Naive thymus-derived CD8-positive, alpha-beta T cell (primary cell): ENCODE measurements at places on chromosomes 13 and 19.

- DNase-seq = no peak
Measured at GRCh38 chr13:27625839-27626238, 4.1 kb downstream of the POLR1D start.

DNA sequence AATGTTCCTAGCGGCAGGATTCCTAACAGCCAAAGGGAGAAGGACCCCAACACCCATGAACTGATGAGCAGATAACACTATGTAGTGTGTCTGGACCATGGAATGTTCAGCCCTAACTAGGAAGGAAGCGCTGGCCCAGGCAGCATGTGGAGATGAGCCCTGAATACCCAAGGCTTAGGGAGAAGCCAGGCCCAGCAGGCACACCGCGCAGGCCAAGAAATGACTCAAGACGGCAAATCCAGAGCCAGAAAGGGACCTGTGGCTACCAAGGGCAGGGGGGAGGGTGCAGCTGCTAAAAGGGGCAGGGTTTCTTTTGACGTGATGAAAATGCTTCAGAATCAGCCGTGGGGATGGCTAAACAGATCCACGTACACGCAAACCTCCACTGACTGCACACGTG, 20.7 kb upstream of the TINCR start:
- DNase-seq = no peak

DNA sequence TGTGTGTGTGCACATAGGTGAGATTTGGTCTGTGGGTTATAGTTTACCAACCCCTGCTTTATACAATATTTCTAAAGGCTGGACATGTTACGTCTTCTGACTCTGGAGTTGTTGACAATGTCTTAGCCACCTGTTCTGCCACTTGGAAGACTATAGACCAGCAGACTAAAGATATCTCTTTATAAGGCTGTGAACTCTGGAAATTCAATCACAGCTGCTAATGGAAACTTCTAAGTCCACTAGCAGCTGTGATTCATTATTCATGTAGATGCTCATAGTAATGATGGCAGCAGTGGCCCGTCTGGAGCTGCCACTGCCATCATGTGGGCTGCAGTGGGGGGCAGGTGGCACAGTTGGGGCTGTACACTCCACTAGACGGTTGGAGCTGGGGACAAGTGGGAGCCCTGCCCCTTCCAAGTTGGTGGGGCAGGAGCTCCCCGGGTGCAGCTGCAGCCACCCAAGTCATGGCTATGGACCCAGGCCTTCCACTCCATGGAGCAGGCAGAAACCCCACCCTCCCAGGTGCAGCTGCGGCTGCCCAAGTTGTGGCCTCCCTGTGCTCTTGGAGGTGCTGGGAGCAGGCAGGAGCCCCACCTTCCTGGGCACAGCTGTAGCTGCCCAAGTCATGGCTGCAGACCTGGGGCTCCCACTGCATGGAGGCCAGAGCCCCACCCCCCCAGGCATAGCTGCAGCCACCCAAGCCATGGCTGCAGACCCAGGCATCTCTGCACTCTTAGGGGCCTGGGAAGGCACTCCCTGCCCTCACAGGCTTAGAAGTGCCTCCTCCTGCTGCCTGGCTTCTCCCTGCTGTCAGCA, 8.8 kb downstream of the IGFL4 start:
- DNase-seq = no peak

- no peak for DNase-seq
Measured at GRCh38 chr19:46351241-46352041, 4.6 kb downstream of the PPP5C start.

- no peak for DNase-seq
Measured at GRCh38 chr13:21115231-21115630, 53.8 kb upstream of the LATS2 start.

DNA sequence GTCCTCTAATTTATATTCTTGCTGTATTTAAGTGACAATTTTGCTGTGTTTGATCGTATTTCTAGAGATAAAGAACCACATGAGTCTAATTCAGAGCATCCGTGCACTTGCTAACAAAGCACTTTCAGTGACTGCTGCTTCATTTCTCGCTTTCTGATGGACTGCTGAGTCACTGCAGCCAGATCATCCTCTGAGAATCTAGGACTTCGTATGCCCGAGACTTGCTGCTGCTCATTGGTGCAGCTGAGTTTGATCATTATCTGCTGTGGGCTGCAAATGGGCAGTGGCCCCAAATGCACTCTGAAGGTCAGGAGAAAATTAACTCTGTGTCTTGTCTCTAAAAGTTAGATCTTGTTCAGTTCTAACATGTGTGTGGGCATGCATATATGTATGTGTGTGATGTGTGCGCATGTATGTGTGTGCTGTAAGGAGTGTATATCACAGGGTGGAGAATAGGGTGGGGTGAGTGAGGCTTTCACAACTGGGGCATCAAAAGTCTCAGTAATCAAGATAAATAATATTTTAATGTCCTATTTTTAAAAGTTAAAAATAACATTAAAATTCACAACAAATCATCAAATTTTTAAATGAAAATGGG, 342.6 kb downstream of the MTUS2 start:
- no peak for DNase-seq

DNA sequence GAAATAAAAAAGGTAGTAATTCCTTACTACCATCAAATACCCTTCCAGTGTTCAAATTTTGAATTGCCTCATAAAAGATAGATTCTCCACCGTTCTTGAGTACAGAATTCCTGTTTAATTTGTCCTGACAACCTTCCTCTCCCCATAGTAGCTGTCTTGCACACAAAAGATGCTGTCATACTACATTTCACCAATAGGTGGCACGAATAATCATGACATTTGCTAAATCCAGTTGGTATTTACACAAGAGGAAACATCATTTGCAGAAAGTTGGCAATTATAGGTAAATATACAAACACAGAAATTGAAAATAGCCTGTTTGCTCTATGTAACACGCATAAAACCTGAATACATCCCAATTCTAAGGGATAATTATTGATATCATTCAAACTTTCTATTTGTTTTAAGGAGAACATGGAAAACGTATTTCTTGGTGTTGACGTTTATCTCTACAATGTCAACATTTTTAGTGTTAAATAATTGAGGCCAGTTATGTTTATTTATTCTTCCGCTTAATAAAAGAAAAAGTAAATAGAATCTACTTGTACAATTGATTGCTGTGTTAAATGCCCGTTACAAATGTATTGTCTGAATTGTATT, 58.3 kb upstream of the CLDN10 start:
- DNase-seq = peak; percentile 31
